ENCODE measurements at places on chromosomes 4 and X. TPM values are rescaled to one million over a fixed set of nuclear protein-coding genes. Genes with fewer than 3 reads are reported as not detected.

The UGT2A3 gene
- not detected for polyA plus RNA-seq

The MND1 gene
- polyA plus RNA-seq, result 4.6 TPM

The TRIM61 gene
- 0.06 TPM for polyA plus RNA-seq

The FRG2 gene
- not detected for polyA plus RNA-seq

The DDIT4L gene
- polyA plus RNA-seq, result 0.12 TPM

The CHST7 gene
- polyA plus RNA-seq, result 1.4 TPM

The TMA16 gene
- 12.6 TPM for polyA plus RNA-seq

The S100P gene
- 290 TPM for polyA plus RNA-seq

The MAGEB10 gene
- not detected for polyA plus RNA-seq

The SMIM10 gene
- 1.8 TPM for polyA plus RNA-seq

The PFKFB1 gene
- polyA plus RNA-seq, result 0.11 TPM

The C1QTNF7 gene
- 1.4 TPM for polyA plus RNA-seq

The SPANXN3 gene
- polyA plus RNA-seq, result not detected

The CD38 gene
- 0.72 TPM for polyA plus RNA-seq

The GLRA2 gene
- not detected for polyA plus RNA-seq

The HOPX gene
- 1,386 TPM for polyA plus RNA-seq

The SPOCK3 gene
- 0.08 TPM for polyA plus RNA-seq

The TMLHE gene
- polyA plus RNA-seq, result 3.9 TPM

The ANOS1 gene
- polyA plus RNA-seq, result 0.55 TPM

The PPP4R3C gene
- not detected for polyA plus RNA-seq

The UNC5C gene
- 0.04 TPM for polyA plus RNA-seq

The GAK gene
- polyA plus RNA-seq, result 147 TPM

The SPANXN5 gene
- polyA plus RNA-seq, result not detected

The IL13RA1 gene
- polyA plus RNA-seq, result 32.5 TPM

The TFE3 gene
- polyA plus RNA-seq, result 20.5 TPM

The GAGE2A gene
- not detected for polyA plus RNA-seq

The SERPINA7 gene
- not detected for polyA plus RNA-seq

The PCDH19 gene
- polyA plus RNA-seq, result 0.14 TPM

The SULT1E1 gene
- polyA plus RNA-seq, result 0.35 TPM

The PRSS12 gene
- 4.1 TPM for polyA plus RNA-seq

The REPS2 gene
- polyA plus RNA-seq, result 1.3 TPM

The LEF1 gene
- polyA plus RNA-seq, result 7.4 TPM

The MAP9 gene
- polyA plus RNA-seq, result 0.69 TPM

The SORBS2 gene
- 22.7 TPM for polyA plus RNA-seq

The PNCK gene
- polyA plus RNA-seq, result 6.4 TPM

The GALNTL6 gene
- polyA plus RNA-seq, result not detected

The SPP1 gene
- polyA plus RNA-seq, result 1.6 TPM

The BEX3 gene
- polyA plus RNA-seq, result 60.1 TPM

The TMEM156 gene
- polyA plus RNA-seq, result 0.25 TPM

The F11 gene
- not detected for polyA plus RNA-seq

The NSG1 gene
- polyA plus RNA-seq, result 11.3 TPM

The GPC3 gene
- 0.10 TPM for polyA plus RNA-seq

The ATOH1 gene
- polyA plus RNA-seq, result not detected

The UGT2B10 gene
- polyA plus RNA-seq, result not detected

The AFM gene
- polyA plus RNA-seq, result not detected

The PABPC1L2A gene
- polyA plus RNA-seq, result not detected

The HTR2C gene
- polyA plus RNA-seq, result not detected

The FAM184B gene
- 0.07 TPM for polyA plus RNA-seq

The AMTN gene
- polyA plus RNA-seq, result 0.09 TPM

The STX18 gene
- 12.4 TPM for polyA plus RNA-seq

The POU4F2 gene
- not detected for polyA plus RNA-seq

The CSAG3 gene
- not detected for polyA plus RNA-seq

The IQCM gene
- polyA plus RNA-seq, result not detected

The MGARP gene
- 0.24 TPM for polyA plus RNA-seq
